A549 treated with GW870086 at 1 μM for 4 hours (cell line): ENCODE measurements at places on chromosomes 7 and 10. TPM values are rescaled to one million over a fixed set of nuclear protein-coding genes. Genes with fewer than 3 reads are reported as not detected.

The JAKMIP3 gene
- total RNA-seq = 1.00 to 1.4 TPM (median 1.1 TPM) in 5 replicates

The ADAMTS14 gene
- 0.07 to 0.14 TPM (median 0.12 TPM) in 4 of 5 replicates, not detected in the other for total RNA-seq

The RTKN2 gene
- total RNA-seq = 0.91 to 1.1 TPM (median 0.96 TPM) in 5 replicates

The PNLIP gene
- total RNA-seq = not detected in 5 replicates

The GNG11 gene
- 39.4 to 47.2 TPM (median 43.5 TPM) in 5 replicates for total RNA-seq

The PRF1 gene
- 0.09 to 0.25 TPM in 2 of 5 replicates, not detected in the others for total RNA-seq

The EXOC4 gene
- 17.7 to 21.2 TPM (median 20.3 TPM) in 5 replicates for total RNA-seq

The NUDT13 gene
- total RNA-seq = 2.5 to 5.4 TPM (median 3.5 TPM) in 5 replicates

The FFAR4 gene
- 0.11 to 0.30 TPM (median 0.16 TPM) in 5 replicates for total RNA-seq

The FBXL13 gene
- total RNA-seq = 0.26 to 0.65 TPM (median 0.33 TPM) in 5 replicates

The MALRD1 gene
- total RNA-seq = not detected in 5 replicates
